NCI-H2171 treated with DMSO at 0.1 percent for 48 hours (cell line): ENCODE measurements at places on chromosomes 2 and 18.

DNA sequence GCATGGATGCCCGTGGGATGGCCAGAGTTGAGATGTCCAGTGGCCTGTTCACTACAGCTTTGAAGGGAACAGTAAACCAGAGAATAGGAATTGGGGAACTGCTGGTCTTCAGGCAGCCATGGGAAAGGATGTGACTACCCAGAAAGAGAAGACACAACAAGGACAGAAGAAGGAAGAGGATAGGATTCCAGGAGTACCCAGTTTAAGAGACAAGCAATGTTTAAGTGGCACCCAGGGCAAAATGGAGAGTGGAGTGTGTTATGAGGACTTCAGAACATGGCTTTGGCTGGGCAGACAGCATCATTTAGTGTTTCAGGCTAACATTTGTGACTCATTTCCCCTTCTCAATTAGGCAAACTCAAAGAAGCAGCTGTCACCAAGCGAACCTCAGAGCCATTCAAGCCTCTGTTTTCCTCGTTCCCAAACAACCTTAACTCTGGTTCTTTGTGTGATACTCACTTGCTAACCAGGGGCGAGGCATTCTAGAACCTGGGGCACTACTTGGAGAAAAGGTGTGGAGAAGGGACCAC, 4.0 kb upstream of the FAM124B start:
- DNase-seq, result no peak

- no peak for DNase-seq
Observed at GRCh38 chr2:15842758-15843666, 97.3 kb upstream of the MYCN start.

GRCh38 chr2:178195390-178196166, 1.3 kb downstream of the OSBPL6 start:
- no peak for DNase-seq

DNA sequence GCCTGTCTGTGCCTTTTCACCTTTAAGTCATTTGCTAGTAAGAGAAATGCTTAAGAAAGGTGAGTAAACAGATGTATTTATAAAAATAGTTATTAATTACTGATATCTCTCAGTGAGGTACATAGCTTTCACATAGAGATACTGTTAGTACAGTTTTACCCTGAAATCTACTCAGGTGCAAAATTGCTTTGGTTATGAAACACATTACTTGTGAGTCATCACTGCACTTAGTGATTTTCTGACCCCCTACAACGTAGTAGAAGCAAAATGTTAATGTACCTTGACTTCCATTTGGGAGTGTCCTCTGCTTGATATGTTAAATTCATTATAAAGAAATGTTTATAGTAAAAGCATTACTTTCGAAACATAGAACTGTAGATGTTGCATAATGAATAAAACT, 6.5 kb downstream of the GLS start:
- no peak for DNase-seq

DNA sequence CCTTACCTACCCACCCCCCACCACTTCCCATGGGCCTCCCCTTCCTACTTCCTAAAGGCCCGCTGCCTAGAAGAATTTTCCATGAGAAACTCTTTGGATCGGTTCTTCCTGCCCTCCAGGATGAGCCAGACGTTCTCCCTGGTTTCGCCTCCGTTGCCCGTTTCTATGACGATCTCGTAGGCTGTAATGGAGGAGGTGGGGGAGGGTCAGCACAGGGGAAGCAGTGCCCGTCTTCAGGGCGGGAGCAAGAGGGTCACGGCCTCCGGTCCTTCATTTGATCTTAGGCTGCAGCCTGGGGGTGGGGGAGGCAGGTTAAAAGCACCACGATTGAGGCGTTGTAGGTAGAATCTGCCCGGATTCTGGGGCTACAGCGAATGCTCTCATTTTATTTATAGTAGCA, 172.0 kb downstream of the LOXHD1 start:
- no peak for DNase-seq

DNA sequence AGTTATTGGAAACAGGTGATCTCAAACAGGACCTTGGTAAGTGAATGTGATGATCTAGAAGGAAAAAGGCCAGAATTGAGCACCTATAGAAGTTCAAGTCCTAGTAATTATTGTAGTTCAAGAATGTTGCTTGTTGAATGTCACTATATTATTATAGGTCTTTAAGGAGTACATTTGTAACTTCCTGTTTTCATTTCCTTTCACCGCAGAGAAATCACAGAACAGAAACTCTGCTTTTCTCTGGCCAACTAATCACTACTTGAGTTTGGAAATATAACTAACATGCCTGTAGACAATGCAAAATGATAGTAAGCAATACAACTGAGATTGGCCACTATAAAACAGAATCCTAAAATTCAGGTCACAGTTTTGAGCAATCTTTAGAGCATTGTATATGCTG, 61.8 kb upstream of the EFEMP1 start:
- no peak for DNase-seq

DNA sequence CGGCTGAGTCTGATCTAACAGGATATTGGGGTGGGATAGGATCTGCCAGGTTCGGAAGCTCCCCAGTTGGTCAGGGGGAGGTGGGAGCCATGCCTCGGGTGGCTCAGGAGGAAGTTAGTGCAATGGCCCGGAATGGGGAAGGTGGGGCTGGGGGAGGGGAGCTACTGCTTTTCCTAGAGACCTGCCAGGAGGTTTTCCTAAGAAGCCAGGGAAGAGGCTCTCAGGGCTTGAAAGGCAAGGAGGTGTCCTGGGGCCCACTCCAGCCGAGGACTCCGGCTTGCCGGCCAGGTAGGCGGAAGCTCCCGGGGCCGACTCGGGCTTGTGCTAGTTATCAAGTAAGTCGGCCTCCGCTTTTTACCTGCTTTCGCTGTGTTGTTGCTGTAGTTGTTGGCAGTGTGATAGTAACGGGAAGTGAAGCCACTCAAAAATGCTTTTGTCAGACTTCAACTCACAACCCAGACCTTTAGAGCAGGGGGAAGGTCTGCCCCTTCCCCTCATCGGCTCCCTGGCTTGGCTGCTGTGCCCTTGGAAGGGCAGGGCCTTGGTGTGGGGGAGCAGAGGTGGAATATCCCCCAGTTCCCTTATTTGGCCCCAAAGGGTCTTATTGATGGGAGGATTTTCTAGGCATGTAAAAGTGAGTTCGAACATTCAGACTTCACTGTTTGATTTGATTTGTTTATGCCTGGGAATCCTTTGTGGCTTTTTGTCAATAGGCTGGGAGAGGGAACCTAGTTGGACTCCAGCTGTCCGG, 5.4 kb downstream of the GDF7 start:
- no peak for DNase-seq

DNA sequence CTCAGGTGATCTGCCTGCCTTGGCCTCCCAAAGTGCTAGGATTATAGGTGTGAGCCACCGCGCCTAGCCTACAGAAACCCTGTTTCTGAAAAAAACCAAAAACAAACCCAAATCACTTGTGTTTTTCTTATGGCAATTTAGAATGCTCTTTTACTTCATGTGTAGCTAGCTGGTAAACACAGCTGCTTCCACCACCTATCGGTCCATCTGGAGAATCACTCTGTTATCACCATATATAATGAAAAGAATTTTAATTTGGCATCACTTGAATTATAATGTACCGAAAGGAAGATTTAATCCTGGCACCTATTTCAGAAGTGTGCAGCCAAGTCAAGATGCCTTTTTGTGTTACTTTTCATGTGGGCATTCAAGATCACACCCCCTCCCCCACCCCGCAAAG, 86.5 kb upstream of the ITGB6 start:
- no peak for DNase-seq

- no peak for DNase-seq
Observed at GRCh38 chr18:7459851-7460770, 107.0 kb upstream of the PTPRM start.

GRCh38 chr2:138239902-138240491, 261.6 kb upstream of the SPOPL start:
- DNase-seq, result no peak

DNA sequence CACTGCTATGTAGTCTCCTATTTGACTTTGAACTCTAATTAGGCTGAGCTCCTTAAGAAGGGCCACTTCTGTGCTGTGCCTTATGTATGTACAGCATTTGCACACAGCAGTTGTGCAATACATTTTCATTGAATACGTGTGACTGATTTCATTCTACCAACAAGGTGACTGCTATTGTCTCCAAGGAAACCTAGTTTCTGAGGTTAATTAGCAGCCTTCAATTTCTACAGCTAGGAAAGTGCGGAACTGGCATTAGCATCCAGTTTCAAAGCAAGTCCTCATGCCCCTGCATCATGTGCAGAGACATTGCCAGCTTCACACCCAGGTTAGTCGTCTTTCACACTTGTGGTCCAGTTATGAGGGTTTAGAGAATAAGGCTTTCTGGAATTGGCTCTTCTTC, 58.6 kb downstream of the NCK2 start:
- DNase-seq, result peak; percentile 18

DNA sequence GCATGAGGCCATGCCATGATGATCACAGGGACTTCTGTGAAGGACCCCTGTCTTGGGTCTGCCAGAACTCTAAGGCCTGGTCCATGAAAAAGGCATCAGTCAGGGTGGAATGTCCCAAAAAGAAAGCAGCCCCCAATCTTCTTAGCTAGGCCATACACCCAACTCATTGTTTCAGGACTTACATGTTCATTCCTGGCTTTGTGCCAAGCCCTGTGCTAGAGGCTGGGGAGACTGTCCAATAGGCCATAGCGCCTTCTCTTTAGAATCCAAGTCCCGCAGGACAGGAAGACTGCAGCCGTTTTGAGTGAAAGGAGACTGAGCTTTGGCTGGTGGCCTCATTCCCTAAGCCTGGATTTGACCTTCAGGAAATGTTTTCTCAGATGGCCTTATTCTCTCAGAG, 247.3 kb downstream of the PRKCE start:
- DNase-seq, result no peak

DNA sequence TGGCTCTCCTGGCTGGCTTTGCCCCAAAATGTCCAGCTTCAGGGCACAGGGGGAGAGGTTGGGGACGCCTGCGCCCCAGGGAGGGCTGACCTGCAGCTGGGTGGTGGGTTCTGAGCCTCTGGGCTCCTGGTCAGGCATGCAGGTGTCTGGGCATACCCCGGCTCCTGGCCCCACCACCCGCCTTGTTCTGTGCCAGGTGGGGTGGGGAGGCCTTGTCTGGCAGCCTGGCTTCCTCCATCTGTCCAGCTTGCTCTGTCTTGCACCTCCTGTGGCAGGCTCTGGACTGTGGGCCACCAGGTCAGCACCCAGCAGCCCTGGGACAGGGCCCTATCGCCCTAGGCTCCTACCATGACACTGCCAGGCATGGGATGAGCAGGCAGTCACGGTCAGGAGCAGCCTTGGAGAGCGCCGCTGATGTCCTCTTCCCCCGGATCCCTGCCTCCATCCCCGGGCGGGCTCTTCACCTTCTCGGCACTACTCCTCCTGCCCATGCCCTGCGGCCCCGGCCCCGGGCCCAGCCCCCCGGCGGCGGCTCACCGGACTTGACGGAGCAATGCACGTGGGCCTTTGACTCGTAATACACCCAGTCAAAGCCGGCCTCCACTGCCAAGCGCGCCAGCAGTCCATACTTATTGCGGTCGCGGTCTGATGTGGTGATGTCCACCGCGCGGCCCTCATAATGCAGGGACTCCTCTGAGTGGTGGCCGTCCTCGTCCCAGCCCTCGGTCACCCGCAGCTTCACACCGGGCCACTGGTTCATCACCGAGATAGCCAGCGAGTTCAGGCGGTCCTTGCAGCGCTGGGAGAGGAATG, 3.6 kb downstream of the IHH start:
- DNase-seq, result no peak

DNA sequence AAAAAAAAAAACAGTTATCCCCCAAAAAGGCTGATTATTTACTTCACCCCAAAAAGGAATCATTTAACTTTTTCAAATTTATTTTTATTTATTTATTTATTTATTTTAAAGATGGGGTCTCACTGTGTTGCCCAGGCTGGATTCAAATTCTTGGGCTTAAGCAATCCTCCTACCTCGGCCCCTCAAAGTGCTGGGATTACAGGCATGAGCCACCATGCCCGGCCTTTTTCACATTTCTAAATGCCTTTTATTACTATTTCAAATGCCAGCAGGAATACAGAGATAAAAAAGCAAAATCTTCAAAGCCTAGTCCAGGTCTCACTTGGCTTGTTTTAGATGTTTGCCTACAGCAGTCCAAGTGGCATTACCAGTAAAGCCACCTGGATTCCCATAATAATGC, 239.1 kb downstream of the ALPK2 start:
- DNase-seq, result no peak

DNA sequence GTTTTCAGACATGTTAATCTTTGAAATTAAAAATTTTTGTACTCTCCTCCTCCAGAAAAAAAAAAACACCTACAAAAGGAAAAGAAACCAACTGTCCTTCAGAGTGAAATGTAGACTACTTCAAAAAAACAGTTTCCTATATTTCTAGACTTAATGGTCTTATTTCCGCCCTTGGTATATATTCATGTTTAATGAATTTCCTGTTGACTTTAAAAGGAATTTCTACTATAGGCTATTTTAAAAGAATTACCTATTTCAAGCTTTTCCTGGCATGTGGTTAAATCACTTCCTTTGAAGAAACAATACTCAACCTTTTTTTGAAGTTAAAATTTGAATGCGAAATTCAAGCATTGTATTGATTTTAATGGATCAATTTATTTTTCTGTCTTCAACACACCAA, 29.2 kb downstream of the GULP1 start:
- no peak for DNase-seq

DNA sequence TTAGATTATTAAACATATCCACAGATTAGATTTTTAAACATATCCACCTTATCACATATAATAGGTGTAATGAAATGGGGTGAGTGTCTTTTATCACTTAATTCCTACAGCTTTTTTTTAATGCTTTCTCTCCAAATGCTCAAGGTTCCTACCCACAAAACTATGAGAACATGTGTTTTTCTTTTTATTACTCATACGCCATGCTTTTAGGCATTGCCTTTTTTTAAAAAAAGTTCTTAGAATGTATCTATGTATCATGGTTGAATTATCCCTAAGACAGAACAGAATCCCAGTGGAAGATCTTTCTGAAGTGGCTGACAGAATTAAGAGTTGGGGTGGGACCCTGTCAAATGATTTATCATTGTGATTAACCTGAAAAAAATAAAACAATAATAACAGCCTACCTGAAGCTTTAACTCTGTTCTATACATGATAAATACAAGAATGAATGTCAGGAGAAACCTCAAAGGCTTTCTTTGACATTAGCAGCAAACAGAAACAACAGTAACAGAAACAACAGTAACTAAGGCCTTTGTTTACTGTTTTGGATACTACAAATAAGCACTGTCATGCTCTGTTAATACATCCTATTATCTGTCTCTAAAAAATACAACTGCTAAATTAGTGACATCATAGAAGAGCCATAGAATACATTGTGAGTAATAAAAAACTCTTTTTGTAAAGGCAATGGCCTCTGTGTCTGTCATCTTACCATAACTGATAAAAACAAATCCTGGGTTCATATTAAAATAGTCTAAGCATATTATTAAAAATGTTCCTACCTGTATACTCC, 4.1 kb upstream of the ZNF397 start:
- DNase-seq, result no peak

DNA sequence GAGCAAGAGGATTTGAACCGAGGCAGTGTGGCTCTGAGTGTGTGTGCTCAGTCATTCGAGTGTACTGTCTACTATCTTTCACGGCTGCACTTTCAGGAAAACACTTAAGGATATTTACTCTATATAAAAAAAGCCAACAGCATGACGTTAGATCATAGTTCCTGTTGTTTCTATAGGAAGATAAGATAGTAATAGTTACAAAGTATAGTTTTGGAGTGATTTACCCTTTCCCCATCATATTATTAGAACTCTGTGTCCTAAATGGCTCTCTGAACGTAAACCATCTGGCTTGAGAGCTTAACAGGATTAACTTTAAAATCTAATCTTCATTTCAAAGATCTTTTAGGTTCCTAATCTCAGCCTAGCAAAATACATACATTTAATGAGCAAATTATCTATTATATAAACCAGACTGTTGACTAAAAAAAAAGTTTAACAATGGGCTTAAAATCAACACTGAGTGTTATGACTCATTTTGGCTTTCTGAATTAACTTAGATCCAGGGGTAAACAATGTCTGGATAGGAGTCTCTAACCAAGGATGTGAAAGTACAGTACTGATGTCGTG, 150.3 kb upstream of the DNMT3A start:
- DNase-seq, result no peak
